ENCODE measurements at places on chromosomes 5 and 9. TPM values are rescaled to one million over a fixed set of nuclear protein-coding genes. Genes with fewer than 3 reads are reported as not detected.

- no peak for DNase-seq
Measured at GRCh38 chr9:33375841-33376321, 26.5 kb downstream of the AQP7 start.

- DNase-seq = peak; percentile 83
Measured at GRCh38 chr5:172772112-172772906, 1.3 kb upstream of the DUSP1 start.

DNA sequence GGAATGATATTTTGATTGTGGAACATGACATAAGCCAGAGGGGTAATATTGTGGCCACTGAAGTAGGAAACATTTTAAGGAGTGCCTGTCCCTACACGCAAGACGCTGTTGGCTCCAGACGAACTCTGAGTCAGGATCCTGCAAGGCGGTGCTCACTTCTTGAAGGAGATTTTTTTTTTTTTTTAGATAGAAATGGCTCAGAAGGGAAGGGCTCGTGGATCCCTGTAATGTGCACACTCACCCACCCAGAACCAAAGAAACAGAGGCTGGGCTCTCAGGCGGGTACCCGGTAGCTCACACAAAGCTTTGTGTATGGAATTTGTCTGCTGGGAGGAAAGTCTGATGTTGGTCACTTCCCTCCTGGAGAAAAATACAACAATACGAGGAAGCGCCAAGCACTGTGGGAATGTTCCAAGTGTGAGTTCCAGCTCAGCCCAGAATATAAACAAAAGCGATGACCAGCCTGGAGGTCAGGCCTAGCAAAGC, 25.7 kb downstream of the RAPGEF1 start:
- DNase-seq = peak; percentile 76

DNA sequence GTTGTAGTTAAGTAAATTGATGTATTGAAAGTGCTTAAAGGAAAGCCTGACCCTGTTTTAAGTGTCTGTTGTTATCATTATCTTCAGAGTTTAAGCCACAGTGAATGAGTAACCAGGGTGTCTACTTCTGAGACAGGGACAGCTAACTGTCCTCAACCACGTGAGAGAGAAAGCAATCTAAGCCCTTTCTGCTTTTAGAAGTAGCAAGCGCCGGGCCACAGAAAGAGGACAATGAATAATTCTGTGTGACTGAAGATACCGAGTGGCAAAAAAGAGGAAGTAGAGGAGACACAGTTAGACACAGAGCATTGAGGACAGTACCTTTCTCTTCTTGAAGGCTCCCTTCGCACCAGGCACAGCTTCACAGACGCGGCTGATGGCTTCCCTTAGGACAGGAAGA, 86.3 kb downstream of the S1PR3 start:
- DNase-seq = no peak

- no peak for DNase-seq
Measured at GRCh38 chr5:159817262-159818029, 98.8 kb upstream of the ADRA1B start.

- no peak for DNase-seq
Measured at GRCh38 chr9:95089257-95090022, 228.1 kb downstream of the FANCC start.

- peak; percentile 59 for DNase-seq
Measured at GRCh38 chr5:139664086-139664693, 16.0 kb downstream of the CXXC5 start.

EGFLAM gene
- 19.4 TPM for total RNA-seq

All from heart left ventricle (tissue), 16 donors.